ENCODE measurements at places on chromosomes 4 and X.

- DNase-seq: no peak
Measured at GRCh38 chr4:8199594-8200301, 658 bp downstream of the SH3TC1 start.

GRCh38 chr4:128153800-128154199, 92.7 kb downstream of the LARP1B start:
- DNase-seq: no peak

- no peak for DNase-seq
Measured at GRCh38 chr4:153198719-153199118, 5.5 kb upstream of the TRIM2 start.

- DNase-seq: no peak
Measured at GRCh38 chrX:69089203-69089602, 76.0 kb downstream of the PJA1 start.

Measured in activated T-cell treated with anti-CD3 and anti-CD28 coated beads for 24 hours (primary cell).